AG04450 (cell line): ENCODE measurements at places on chromosomes 6 and 20.

DNA sequence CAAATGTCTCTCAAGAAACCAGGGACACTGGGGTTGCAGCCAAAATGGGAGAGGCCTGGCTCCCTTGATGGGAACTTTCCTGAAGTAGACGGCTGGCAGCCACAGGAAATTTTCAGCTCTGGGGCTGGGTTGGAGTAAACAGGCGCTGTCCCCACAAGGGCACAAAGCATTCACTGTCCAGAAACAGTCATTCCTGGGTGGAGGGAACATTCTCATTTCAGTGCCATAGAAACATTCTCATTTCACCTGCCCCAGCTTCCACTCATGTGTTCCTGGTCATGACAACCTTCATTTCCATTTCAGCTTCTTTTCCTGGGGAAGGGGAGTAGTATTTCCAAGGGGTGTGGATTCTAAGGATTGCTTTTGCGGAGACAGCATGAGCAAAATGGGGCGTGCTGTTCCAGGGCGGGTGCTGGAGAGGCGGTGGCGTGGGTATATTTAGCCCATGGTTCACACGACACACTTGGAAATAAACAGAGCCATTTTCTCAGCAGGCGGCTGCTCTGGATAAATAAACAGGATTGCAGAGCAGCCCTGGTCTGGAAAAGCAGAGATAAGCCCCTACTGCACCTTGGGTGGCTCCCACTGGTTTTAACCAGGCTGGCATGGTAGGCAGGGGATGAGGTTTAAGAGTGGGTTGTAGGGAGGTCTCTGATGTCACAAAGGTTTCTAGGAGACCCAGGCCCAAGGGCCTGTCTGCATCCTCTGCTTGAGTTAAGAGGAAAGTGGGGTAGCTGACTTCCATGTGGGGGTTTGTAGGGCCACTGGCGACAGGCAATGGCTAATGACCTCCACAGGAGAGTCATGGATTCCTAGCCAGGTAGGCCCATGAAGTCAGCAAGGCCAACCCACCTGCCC lies 32.9 kb downstream of the COX4I2 start:
- DNase-seq, result no peak

- DNase-seq, result no peak
Observed at GRCh38 chr6:12170351-12171092, 119.6 kb upstream of the EDN1 start.

DNA sequence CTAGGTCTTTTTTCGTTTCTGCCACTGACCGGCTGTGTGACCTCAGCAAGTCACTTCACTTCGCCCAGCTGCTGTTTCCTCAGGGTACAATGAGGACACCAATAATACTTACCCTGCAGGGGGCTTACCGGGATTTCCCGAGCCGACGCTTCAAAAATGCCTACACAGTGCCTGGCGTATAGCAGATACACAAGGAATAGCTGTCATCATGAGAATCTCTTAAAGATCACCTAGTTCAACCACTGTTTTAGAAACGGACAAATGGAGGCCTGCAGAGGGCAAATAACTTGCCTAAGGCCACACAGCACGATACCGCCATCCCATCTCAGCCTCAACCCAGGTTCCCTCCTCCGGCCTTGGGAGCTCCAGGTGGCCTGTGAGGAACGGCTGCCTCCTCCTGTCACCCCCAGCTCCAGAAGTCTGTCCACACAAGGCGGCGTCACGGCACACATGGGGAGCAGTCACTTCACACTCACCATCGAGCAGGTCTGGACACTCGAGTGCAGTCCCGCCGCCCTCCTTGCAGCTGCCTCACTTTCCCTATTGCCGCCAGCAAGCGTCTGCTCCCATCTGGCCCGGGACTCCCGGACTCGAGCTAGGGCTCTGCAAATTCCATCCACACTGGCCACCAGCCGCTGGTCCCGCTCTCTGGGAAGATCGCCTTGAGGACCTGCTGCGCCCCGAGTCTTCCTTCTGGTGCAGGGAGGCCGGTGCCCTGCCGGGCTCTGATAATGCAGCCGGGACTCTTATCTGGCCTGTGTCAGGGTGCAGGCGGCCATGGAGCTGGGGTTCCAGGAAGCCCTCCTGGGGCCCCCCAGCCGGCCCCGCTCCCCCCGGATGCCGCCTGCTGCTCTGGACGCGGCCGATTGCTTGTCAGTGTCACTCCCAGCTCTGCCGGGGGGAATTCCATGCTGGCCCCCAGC lies at the start of gene RIPOR3:
RIPOR3 (minus strand) TSS at position 893 of the 923 bp plus-strand sequence; CDS start at position 479, 414 bp downstream.
- DNase-seq, result no peak

- no peak for DNase-seq
Observed at GRCh38 chr20:21714297-21715192, 9.1 kb downstream of the PAX1 start.

DNA sequence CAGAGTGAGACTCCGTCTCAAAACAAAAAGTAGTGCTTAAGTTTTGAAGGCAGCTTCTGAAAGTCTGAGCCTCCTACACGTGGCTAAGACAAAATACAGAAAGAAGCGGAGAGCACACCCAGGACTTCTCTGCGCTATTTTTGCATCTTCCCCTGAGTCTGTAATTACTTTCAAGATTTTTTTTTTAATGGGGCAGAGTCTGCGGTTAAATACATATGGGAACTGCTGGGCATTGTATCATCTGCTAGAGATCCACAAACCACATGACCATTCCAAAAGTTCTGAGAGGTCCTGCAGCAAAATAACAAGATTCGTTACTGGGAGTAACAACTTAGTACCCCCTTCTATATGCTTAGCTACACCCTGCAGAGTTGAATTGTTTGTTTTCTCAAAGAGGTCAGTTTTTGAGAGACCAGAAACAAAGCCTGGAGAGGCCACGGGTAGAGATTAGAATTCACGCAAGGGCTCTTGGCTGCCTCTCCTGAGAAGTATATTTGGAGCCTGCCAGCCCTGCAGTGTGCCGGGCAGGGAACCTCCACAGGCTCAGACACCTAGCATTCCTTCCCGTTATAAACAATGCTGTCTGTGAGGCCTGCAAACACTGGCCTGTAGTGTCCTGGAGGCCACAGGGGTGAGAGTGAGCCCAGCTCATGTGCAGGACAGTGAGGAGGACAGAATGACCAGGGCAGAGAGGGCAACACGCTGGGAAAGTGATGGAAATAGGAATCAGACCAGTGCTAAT lies 48.2 kb upstream of the FAM50B start:
- no peak for DNase-seq

GRCh38 chr6:161649068-161649467 lies 375.2 kb upstream of the AGPAT4 start:
- no peak for DNase-seq

GRCh38 chr6:159640722-159641482 lies 52.1 kb downstream of the SOD2 start:
- no peak for DNase-seq

GRCh38 chr6:21331235-21331634 lies 262.3 kb upstream of the SOX4 start:
- no peak for DNase-seq

DNA sequence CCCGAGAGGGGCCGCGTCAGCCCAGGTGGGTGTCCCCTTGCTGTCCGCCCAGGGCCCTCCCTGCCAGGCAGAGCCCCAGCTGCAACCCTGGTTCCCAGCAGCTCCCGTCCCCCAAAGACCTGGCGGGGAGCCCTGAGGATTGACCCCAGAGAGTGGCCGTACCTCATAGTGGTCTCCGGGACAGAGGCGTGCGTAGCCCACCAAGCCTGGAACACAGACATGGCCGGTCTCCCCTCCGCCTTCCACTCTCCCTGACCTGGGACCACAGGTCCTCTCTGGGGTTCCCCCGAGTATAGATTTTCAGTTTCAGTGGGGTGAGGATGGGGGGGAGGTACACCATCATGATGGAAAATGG lies 82.6 kb downstream of the RIPOR3 start:
- DNase-seq, result no peak

DNA sequence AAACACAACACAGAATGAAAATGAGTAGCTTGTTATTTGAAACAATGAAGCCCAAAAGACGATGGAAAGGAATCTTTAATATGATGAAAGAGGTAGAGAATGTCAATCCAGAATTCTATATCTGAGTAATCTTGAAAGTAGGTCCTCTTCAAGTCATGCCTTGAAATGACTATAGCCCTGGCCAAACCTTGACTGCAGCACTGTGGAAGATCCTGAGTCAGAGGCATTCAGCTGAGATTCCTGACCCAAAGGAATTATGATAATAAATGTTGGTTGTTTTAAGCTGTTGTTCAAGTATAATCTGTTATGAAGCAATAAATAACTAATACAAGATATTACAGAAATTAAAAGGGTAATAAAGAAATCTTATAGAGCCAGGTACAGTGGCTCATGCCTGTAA lies 64.8 kb downstream of the IBTK start:
- DNase-seq, result no peak

- DNase-seq, result no peak
Observed at GRCh38 chr6:76803038-76803580, 660.2 kb downstream of the HTR1B start.

GRCh38 chr6:68652117-68652536 lies 17.0 kb downstream of the ADGRB3 start:
- no peak for DNase-seq

- DNase-seq, result no peak
Observed at GRCh38 chr20:59004493-59004762, 2.6 kb downstream of the CTSZ start.

GRCh38 chr6:2715737-2716136 lies 35.0 kb downstream of the MYLK4 start:
- no peak for DNase-seq

DNA sequence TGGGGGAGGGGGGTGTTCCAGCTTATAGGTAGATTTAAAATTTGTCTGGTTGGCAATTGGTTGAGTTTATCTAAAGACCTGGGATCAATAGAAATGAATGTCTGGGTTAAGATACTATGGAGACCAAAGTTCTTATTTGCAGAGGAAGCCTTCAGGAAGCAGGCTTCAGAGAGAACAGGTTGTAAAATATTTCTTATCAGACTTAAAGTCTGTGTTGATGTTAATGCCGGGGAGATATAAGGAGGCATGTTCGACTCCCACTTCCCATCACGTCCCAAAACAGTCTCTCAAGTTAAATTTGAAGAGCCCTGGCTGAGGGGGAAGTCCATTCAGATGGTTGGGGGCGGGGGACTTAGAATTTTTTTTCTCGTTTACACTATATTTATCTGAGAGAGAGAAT lies 12.3 kb upstream of the BLCAP start:
- DNase-seq, result no peak

- no peak for DNase-seq
Observed at GRCh38 chr6:34374508-34374907, 18.0 kb downstream of the NUDT3 start.

DNA sequence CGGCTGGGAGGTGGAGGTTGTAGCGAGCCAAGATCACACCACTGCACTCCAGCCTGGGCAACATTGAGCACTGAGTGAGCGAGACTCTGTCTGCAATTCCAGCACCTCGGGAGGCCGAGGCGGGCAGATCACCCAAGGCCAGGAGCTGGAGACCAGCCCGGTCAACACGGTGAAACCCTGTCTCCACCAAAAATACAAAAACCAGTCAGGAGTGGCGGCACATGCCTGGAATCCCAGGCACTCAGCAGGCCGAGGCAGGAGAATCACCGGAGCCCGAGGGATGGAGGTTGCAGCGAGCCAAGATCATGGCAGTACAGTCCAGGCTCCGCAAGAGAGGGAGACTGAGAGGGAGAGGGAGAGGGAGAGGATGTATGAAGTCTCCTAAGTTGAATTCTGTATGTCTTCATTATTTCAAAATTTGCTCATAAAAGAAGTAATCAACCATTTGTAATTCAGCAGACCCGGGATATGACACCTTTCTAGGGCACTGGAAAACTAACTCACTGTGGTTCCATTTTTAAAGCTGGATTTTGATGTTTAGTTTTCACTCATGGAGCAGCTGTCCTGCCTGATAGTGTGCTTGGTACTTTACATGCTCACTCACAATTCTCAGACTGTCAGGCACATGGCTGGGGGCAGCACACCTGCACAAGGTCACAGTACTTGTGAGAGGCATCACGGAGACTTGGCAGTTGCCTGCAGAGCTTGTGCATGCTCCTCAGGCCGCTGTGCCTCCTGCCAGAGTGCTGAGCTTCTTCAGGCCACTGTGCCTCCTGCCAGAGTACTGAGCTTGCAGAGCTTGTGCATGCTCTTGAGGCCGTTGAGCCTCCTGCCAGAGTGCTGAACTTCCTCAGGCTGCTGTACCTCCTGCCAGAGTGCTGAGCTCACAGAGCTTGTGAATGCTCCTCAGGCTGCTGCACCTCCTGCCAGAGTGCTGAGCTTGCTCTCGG lies 106.2 kb downstream of the ERMARD start:
- DNase-seq, result no peak

- no peak for DNase-seq
Observed at GRCh38 chr6:136773473-136773796, 18.8 kb downstream of the MAP3K5 start.

- DNase-seq, result no peak
Observed at GRCh38 chr6:38943964-38944363, 104.6 kb upstream of the GLP1R start.

- DNase-seq, result no peak
Observed at GRCh38 chr6:6225885-6226529, 94.5 kb downstream of the F13A1 start.

GRCh38 chr20:57244221-57244585 lies 22.2 kb downstream of the BMP7 start:
- DNase-seq, result no peak

DNA sequence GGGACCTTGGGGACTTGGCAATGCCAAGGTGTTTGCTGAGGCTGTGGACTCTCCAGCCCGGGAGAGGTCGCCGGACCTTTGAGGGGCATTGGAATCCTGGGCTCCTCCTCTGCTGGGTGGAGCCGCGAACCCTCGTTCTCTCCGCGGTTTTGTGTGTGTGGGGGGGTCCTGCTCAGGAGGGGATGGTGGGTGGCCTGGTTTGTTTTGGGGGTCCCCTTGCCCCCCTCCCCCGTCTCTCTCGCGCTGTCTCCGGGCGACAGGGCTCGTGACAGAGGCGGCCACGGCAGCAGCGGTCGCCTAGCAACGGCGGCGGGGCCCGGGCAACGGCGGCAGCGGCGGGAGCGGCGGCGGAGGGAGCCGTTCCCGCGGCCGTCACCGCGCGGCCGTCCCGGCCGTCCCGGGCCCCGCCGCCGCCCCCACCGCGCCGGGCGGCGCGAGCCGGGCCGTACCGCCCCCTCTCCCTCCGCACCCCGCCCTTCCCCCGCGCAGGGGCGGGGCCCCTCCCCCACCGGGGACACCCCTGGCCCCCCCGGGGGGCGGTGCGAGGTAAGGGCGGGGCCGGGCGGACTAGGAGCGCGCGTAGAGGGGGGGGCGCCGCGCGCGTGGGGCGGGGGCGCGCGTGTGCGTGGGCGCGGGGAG lies 7.8 kb downstream of the SYNGAP1 start:
- no peak for DNase-seq

- no peak for DNase-seq
Observed at GRCh38 chr6:54308986-54309315, 710 bp downstream of the TINAG start.

- no peak for DNase-seq
Observed at GRCh38 chr6:156963712-156964700, 186.8 kb downstream of the ARID1B start.
